Right cardiac atrium (tissue), 5 donors: ENCODE measurements at places on chromosomes 1 and 21. TPM values are rescaled to one million over a fixed set of nuclear protein-coding genes. Genes with fewer than 3 reads are reported as not detected.

The PRDM15 gene
- total RNA-seq = 4.1 TPM

The HSPG2 gene
- 320 TPM for total RNA-seq

The CD2 gene
- total RNA-seq = 0.92 TPM

The TMPRSS15 gene
- total RNA-seq = not detected

The MAPKAPK2 gene
- 212 TPM for total RNA-seq

The ASCL5 gene
- total RNA-seq = not detected

The KRTAP21-2 gene
- total RNA-seq = not detected

The BRDT gene
- not detected for total RNA-seq

The KCNK1 gene
- total RNA-seq = 95.6 TPM

The FAM78B gene
- total RNA-seq = 4.8 TPM

The CACHD1 gene
- total RNA-seq = 4.6 TPM

- peak; percentile 38 for DNase-seq
Measured at GRCh38 chr1:218521414-218522169, 176.5 kb downstream of the TGFB2 start.

DNA sequence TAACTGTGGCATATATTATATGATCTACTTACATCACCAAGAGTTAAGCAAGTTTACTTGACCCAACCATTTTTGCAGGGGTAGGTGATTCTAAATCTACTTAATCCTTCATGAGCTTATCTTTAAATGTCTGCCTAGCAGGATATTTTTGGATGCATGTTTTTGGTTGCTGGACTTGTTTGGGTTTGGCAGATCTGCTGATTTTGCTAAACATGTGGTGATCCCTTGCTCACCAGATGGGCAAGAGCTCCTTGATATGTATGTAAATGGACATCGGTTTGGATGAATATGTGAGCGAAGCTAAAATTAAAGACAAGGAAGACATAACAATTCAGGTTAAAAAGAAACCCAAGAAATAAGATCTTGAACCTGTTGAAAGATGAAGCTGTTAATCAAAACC is 36.7 kb downstream of the FMN2 start:
- no peak for DNase-seq

DNA sequence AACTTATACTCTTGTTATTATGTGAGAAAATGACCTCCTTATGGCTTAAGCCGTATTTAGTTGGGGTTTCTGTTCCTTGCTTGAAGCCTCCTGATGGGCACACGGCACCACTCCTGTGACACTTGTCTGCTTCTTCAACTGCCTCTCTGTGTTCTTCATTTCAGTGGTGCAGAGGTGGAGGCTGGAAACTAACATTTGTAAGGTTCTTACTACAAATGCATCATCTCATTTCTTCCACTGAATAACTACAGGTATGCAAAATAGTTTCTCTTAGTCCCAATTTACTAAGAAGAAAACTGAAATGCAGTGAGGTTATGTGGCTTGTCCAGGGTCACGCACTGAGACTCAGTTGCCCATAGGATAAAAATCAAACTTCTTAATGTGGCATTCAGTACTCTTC is 23.6 kb upstream of the ZNF362 start:
- no peak for DNase-seq

DNA sequence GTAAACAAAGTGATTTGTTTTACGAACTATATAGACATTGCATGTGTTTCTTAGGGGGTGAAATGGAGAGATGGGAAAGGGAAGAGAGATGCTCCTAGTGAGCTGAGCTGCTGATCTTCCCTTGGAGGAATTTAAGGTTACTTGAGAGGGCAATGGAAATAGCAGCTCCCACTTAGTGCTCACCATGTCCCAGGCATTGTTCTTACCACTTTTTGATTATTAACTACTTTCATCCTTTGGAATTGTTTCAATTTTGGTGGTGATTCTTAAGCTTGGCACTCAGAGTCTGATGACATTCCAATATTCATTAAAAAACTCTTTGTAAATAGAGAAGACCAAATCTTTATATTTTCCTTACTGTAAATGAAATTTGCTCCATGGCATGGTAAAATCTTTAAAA is 124.9 kb downstream of the ITSN1 start:
- DNase-seq = no peak

GRCh38 chr1:61487801-61488200 is 237.1 kb downstream of the TM2D1 start:
- no peak for DNase-seq

- DNase-seq = no peak
Measured at GRCh38 chr1:227372726-227373130, 54.4 kb upstream of the CDC42BPA start.

- DNase-seq = no peak
Measured at GRCh38 chr1:97337250-97338030, 583.4 kb downstream of the DPYD start.

DNA sequence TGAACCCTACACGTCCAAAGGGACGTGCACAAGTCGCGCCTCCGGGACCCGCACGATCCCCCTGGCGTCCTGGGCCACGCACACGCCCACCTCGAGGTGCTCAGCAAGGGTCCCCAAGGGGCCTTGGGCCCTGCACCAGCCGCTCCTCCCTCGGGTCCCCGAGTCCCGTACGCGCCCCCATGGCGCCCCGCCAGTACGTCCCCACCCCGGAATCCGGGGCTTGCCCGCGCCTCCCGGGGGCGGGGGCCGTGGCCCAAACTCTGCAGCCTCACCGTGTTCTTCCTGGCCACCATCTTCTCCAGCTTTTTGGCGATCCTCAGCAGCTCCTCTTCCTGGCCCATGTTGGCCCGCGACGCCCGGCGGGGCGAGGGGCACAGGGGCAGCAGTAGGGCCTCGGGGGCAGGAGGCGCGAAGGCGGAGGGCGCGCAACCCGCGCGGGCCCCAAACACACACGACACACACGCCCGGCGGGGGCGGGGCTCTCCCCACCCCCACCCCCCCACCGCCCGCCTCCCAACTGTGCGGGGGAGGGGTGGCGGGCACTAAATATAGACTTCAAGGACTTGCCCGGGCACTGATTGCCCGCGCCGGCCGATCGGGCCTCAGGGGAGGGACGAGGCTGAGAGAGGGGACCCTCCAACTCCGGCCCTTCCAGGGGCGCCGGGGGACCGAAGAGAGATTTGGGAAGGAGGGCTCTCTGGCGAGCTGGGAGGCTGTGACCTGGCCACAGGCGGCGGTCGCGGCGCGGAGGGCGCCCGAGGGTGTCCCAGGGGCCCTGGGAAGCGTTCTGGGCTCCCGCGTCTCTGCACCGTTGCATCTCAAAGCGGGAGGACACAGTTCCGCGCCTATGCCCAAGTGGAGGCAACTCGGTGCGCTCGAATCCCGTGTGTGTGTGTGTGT is at the start of gene TCEA3:
Gene TCEA3 (minus strand): TSS at position 456 of the 900 bp plus-strand sequence. CDS start 115 bp downstream, at position 341.
- peak; percentile 55 for DNase-seq

- DNase-seq = peak; percentile 68
Measured at GRCh38 chr21:33828083-33828482, 87.5 kb downstream of the ATP5PO start.

- no peak for DNase-seq
Measured at GRCh38 chr1:53362851-53363642, 35.2 kb upstream of the LRP8 start.

GRCh38 chr1:85289207-85289847 is 12.9 kb upstream of the BCL10 start:
- DNase-seq = no peak

DNA sequence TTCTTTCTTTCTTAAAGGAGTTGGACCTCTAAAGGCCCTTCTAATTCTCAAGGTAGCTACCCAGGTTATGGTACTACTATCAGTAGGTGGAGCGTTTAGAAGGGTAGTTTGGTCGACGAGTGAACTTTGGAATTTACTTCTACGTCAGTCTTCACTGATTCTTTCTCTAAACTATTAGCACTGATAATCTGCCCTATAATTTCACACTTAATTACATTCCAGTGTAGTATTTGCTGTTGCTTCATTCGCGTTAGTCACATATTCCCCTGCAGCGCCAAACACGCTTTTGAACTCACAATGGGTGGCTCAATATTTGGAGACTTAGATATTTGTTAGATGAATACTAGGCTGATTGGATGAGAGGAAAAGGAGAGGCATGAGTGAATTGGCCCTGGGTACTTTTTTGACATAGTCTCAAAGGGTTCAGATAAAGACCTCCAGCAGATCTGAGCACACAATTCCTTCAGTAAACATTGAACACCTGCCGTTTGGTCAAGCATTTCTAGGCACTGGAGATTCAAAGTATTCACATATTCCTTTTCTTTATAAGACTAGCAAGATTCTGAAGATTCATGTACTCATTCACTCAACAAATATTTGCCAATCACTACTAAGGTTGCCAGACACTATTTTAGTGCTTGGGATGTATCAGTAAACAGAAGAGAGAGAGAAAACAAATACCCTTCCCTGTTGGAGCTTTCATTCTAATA is 929 bp upstream of the FOXJ3 start:
- DNase-seq = no peak

GRCh38 chr1:73980324-73981040 is 217.5 kb downstream of the LRRIQ3 start:
- DNase-seq = no peak

DNA sequence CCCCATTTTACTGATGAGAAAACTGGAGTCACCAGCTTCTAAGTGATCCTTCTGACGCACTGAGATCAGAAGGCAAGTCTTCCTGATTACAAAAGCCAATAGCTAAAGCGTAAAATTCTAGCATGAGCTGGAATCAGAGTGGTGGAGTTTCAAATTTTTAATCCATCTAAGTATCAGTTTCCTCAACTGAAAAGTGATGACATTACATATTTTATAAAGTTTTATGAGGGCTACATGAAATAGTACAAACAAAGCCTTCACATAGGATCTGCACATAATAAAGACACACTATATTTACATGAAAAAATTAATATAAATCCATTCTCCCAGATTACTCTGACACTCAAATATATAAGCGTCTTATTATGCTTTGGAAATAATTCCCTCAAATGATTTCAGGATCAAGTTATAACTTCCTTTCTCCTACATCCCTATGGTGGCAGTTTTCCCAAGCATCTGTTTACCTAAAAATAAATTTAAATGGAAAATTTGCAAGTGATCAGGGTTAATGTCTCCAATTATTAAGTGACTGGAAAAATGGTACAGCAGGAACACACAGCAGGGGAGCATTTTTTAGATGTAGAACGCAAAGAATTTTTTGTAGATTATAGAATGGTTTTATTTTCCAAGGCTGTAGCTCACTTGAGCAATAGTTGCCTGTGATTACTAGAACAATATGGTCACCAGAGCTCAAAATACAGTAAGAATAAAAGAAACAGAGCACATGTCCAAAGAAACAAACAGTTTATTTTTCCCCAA is 490.4 kb upstream of the C1orf87 start:
- no peak for DNase-seq

- DNase-seq = peak; percentile 37
Measured at GRCh38 chr1:226658546-226659125, 80.4 kb downstream of the ITPKB start.

DNA sequence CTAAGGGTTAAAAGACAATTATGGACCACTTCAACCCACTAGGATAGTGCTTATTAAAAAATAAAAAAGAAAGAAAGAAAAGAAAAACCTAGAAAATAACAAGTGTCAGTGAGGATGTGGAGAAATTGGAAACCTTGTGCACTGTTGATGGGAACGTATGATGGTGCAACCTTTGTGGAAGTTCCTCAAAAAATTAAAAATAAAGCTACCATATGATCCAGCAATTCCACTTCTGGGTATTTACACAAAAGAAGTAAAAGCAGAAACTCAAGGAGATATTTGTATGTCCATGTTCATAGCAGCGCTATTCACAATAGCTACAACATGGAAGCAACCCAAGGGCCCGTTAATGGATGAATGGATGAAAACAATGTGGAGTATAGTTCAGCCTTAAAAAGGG is 115.2 kb upstream of the ATP1A1 start:
- DNase-seq = no peak

GRCh38 chr1:28412731-28413130 is 43.2 kb downstream of the PHACTR4 start:
- DNase-seq = no peak

GRCh38 chr1:93729502-93729901 is 47.9 kb upstream of the BCAR3 start:
- DNase-seq = peak; percentile 56

DNA sequence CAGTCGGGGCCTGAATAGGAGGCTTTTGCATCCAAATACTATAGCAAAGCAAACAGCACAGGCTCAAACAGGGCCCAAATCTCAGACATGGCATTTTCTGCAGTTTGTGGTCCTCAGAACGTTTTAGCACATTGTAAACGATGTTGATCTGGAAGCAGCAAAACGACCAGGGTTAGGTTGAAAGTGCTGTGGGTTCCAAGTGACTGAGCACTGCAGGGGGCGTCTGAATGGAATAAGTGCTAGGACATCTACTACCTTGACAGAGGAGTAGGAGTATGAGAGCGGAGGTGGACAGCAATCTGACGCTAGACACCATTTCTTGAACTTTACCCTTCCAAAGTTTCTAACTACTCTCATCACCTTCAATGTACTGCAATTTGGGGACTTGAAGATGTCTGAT is 214.9 kb downstream of the BARHL2 start:
- DNase-seq = no peak

DNA sequence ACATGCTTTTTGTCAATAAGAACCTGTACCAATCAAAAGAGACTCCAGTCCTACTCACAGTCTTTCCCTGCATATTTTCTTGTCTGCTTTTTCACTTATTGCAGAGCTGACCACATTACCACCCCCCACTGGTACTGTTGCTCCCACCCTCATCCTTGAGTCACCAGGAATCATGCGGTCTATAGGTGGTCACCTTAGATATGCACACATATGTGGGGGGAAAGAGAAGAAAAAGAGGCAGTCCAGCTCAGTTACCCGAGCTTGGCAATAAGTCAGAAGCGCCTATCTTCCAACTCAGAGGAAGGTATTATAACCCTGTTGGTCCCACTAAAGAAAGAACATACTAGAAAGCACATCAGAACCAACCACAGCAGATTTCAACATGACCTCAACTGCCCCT is 119.2 kb downstream of the SMYD2 start:
- no peak for DNase-seq
